MCF 10A (cell line): ENCODE measurements at places on chromosomes 1 and 21. TPM values are rescaled to one million over a fixed set of nuclear protein-coding genes. Genes with fewer than 3 reads are reported as not detected.

The PM20D1 gene
- total RNA-seq, result not detected in 2 replicates

The APOBEC4 gene
- total RNA-seq, result not detected in 2 replicates

The CLDN14 gene
- total RNA-seq, result not detected in 2 replicates

The NUF2 gene
- total RNA-seq, result 14.7 and 23.8 TPM in 2 replicates

The CTSS gene
- 0.75 and 0.86 TPM in 2 replicates for total RNA-seq

The CD160 gene
- total RNA-seq, result not detected in 2 replicates

The IL12RB2 gene
- not detected in 2 replicates for total RNA-seq

The SPRR2D gene
- 430 and 1,071 TPM in 2 replicates for total RNA-seq

The SPRR2A gene
- 7.0 and 15.0 TPM in 2 replicates for total RNA-seq

The AGMAT gene
- total RNA-seq, result not detected in 2 replicates

The KCNN3 gene
- 0.07 TPM in 1 of 2 replicates, not detected in the other for total RNA-seq

The LIPI gene
- total RNA-seq, result not detected in 2 replicates

The HPDL gene
- 0.37 TPM in 1 of 2 replicates, not detected in the other for total RNA-seq

The FCRL6 gene
- not detected in 2 replicates for total RNA-seq

The OR2T35 gene
- total RNA-seq, result not detected in 2 replicates

The LAPTM5 gene
- total RNA-seq, result 15.9 and 21.6 TPM in 2 replicates

The CRP gene
- total RNA-seq, result 0.26 and 0.54 TPM in 2 replicates

The IVL gene
- total RNA-seq, result 0.33 and 0.56 TPM in 2 replicates

The MROH9 gene
- total RNA-seq, result not detected in 2 replicates

The MTX1 gene
- total RNA-seq, result 64.6 and 67.4 TPM in 2 replicates

The NGF gene
- 1.1 and 3.2 TPM in 2 replicates for total RNA-seq

The ST6GALNAC3 gene
- 0.37 and 0.82 TPM in 2 replicates for total RNA-seq

The DDR2 gene
- total RNA-seq, result 4.9 and 5.9 TPM in 2 replicates

The DNAJC6 gene
- 7.9 and 8.4 TPM in 2 replicates for total RNA-seq

The ICOSLG gene
- total RNA-seq, result 1.2 and 1.5 TPM in 2 replicates

The TAS1R1 gene
- not detected in 2 replicates for total RNA-seq

The RYR2 gene
- total RNA-seq, result 4.0 and 5.3 TPM in 2 replicates

The NRAS gene
- total RNA-seq, result 38.9 and 41.4 TPM in 2 replicates

The RCOR3 gene
- 70.1 and 70.3 TPM in 2 replicates for total RNA-seq

The MNDA gene
- not detected in 2 replicates for total RNA-seq

The TFF3 gene
- total RNA-seq, result not detected in 2 replicates

The LRRC3 gene
- not detected in 2 replicates for total RNA-seq

The SYT6 gene
- not detected in 2 replicates for total RNA-seq

The RAB42 gene
- not detected in 2 replicates for total RNA-seq

The TBX19 gene
- 1.6 and 2.4 TPM in 2 replicates for total RNA-seq

The PTAFR gene
- 1.6 and 1.8 TPM in 2 replicates for total RNA-seq

The ZNF326 gene
- 28.9 and 32.9 TPM in 2 replicates for total RNA-seq
